ENCODE measurements at places on chromosomes 13 and 19.

DNA sequence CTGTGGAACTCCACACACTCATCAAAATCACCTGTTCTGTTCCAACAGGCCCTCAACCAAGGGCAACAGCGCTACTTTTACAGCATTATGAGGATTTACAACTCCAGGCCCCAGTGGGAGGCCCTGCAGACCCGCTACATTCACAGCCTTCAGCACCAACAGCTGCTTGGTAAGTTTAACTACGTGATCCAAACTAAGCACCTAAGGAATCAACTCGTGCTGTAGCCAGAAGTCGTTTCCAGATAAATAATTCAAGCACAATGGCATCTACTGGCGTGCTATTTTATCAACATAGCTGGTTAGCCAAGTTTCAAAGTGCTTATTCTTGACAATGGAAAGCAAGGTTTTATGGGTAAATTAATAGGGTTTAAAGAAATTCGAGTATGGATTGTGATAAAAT lies 5.3 kb downstream of the FAM216B start:
- no peak for DNase-seq

- DNase-seq = no peak
These were observed 46.9 kb downstream of the ITGBL1 start for GRCh38 chr13:101499406-101499805.

- DNase-seq = no peak
These were observed 12.2 kb downstream of the NFIC start for GRCh38 chr19:3378352-3379150.

DNA sequence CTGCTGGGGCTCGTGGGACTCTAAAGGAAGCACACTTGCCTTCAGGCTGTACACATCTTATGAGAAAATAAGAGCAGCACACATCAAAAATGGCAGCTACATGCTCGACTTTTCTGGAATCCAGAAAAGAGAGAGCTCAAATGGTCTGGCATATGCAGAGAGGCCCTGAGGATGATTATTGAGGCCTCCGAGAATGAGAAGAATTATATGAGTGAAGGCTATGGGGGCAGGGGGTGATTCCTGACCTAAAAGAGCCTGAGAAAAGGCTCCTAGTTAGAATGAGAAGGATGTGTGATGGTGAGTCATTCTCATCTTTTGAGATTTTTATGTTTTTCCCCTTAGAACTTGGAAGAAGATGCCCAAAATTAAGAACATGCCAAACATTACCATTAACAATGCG lies 97.1 kb downstream of the HSPH1 start:
- DNase-seq = peak; percentile 58

GRCh38 chr19:48249502-48250014 lies 6.2 kb downstream of the CARD8 start:
- DNase-seq = no peak

DNA sequence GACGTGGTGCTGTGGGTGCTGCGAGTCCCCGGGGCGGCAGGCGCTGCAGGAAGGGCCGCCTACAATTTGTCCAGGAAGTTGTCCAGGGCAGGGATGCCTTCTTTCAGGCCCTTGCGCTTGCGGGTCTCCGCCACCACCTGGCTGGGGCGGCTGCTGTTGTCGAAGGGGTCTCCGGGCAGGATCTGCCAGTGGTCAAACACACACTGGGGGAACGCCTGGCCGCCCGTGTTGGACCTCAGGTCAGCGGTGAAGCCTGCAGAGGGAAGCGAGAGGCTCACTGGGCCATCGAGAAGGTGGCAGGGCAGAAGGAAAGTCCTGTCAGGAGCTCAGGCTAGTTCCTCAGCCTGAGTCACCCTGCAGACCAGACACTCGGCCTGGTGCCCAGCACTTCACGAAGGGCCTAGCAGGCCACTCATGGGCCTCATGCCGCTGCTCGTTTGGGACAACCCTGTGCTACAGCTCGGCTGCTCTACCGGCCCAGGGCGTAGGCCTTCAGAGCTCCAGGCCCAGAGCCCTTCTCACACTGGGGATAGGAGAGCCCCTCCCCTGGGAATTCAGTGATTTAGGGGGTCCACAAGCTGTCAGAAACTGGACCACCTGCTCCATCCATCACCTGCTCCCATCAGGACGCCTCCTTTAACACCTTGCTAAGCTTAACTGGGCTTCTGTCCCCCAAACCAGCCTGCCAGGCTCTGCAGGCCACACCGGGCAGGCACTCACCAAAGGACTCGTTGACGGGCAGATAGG lies 5.8 kb upstream of the DAPK3 start:
- DNase-seq = no peak

DNA sequence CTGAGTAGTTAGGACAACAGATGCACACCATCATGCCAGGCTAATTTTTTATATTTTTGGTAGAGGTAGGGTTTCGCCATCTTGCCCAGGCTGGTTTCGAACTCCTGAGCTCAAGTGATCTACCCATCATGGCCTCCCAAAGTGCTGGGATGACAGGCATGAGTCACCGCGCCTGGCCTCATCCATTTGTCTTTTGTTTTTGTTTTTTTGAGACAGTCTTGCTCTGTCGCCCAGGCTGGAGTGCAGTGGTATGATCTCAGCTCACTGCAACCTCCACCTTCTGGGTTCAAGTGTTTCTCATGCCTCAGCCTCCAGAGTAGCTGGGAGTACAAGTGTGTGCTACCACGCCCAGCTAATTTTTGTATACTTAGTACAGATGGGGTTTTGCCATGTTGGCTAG lies 57.0 kb downstream of the DNM2 start:
- no peak for DNase-seq
